ENCODE measurements at places on chromosomes 16 and 17.

GRCh38 chr16:17370731-17371285, 100.0 kb downstream of the XYLT1 start:
- DNase-seq = no peak

- DNase-seq = no peak
Measured at GRCh38 chr16:53937161-53937880, 233.4 kb downstream of the FTO start.

- DNase-seq = no peak
Measured at GRCh38 chr17:18324140-18325050, 9.3 kb downstream of the SMCR8 start.

DNA sequence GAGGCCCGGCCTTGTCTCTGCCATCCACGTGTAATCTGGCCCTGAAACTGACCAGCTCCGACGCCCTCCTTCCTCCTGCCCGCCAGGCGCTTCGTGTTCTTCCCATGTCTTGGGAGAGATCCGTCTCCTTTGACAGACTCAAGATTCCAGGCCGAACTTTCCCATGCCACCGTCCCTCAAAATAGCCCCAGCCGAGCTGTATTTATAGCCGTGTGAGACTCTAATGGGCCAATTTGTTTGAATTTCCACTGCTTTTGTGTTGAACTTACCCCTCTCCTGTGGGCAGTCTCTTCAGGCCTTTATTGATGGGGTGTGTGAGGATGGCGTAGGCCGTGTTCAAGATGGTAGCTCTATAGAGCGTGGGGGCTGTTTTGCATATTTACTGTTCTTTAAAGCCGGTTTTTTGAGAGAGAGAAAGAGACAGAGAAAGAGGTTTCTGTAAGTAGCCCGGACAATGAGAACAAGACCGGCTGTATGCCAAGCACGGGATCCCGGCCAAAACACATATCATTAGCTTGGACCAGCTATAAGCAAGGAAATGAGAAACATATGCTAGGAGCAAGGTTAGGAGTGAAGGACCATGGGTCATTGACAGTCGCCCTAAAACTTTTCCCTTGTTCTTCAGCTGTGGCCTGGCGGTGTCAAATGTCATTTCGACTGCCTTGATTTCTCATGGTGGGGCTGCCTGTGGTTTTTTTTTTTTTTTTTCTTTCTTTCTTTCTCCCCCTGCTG, 124.5 kb upstream of the ZFHX3 start:
- no peak for DNase-seq

GRCh38 chr17:80959330-80960036, 32.2 kb upstream of the CHMP6 start:
- no peak for DNase-seq

DNA sequence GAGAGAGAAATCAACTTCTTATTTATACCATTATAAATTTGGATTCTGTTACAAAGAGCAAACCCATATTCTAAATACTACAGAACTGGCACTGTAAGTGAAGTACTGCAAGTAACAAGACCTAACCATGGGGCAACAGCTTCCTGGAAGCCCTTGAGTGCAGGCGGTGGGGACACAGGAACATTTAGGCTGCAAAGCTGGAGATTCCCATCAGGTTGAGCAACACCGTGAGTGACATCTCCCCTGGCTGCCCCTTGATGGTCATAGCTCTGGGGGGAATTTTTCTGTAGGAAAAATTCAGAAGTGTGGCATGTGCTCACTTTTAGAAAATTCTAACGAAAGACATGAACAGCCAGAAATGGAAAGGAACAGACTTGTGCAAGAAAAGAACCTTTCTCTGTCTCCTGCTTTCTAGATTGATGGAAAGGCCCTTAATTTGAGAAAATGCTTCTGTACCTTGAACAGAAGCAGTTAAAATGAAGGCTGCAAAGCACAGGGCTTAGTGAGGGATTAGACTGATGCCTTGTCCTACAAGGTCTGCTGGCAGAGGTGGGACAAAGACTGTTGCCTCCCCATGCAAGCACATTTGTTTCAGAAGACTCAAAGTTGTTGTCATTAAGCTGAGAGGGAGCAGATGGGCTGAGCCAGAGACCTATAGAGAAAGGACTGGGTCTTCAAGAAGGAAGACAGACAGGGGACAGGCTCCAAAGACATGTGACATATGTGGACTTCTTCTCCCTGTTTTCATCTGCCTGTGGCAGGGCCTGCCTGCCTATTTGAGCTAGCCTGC, 380.8 kb downstream of the SLC39A11 start:
- DNase-seq = no peak

DNA sequence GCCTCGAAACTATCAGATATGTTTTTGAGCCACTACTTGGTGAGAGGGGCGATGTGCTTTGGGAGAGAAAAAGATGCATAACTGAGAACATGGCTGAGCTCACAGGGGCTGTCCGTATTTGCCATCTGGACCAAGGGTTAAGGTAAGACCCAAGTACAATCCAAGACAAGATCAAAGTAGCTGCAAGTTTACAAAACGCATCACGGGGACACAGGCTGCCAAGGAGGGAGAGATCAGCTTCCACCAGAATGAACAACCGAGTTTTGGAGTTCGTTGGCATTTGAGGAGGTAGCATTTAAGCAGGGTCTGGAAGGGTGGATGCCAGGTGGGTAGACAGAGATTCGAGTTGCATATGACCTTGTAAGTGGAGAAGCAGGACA, 2.2 kb downstream of the PITPNC1 start:
- DNase-seq = no peak

DNA sequence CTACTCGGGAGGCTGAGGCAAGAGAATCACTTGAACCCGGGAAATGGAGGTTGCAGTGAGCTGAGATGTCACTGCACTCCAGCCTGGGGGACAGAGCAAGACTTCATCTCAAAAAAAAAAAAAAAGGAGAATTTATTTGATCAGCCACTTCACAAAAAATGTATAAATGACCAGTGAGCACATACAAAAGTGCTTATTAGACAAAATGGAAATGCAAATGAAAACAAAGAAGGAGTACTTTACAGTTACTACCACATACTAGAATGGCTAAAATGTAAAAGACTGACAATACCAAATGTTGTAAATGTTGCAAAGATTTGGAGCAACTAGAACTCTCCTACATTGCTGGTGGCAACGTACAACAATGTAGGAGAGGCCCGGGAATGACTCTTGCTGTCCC, 241.8 kb upstream of the SOX9 start:
- no peak for DNase-seq

DNA sequence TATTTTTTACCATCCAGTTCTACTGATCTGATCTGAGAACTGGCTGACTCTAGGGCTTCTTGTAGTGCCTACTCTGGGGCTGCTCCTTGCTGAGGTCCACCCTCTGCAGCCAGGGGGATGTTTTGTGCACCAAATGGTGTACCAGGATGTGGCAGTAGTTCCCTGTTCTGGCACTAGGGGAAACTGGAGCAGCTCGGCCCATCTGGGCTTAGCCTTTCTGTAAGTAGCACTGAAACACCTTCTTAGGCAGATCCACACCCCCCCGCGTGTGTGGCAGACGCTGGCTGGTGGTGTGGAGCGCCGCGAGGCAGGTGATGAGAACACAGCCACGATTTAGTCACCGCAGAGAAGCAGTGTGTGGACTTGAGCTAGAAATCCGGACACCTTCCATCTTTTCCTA, 17.0 kb downstream of the DUSP14 start:
- DNase-seq = no peak

- DNase-seq = no peak
Measured at GRCh38 chr17:69061721-69062556, 1.2 kb upstream of the ABCA9 start.

GRCh38 chr17:39450051-39450450, 1.0 kb downstream of the MED1 start:
- DNase-seq = no peak

DNA sequence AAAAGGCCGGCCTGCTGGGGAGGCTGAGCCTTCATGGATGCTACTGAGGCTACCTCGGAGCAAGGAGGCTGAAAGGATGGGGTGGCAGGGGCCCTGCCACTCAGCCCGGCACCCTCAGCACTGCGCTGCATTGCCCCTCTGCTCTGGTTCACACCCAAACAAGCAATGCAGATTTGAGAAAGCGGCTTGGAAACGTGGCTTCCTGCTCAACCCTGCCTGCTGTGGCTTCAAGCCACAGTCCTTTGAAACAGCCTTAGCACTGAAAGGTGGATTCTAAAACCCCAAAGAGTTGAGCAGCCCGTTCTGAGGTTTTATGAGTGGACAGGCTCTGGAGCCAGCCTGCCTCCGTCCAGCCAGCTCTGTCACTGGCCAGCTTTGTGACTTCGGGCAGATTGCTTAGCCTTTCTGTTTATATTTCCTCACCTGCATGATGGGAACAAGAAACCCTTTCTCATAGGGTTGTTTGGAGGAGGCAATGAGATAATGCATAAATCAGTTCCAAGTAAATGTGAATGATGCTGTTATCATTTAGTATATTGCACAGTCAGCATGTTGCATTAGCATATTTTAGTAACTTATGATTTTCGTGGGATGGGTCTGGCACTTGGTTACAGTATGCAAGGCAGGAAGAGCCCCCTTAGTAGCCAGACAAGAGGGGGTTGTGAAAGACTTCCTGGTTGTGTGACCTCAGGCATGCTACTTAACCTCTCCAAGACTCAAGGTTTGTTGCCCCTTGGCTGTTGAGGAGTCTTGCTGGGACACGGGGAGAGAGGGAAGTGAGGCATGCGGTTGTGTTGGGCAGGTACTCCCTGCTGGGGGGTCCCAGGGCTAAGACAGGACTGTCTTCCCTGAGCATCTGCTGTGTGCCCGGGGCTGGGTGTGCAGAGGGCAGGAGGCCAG, 23.6 kb downstream of the CRISPLD2 start:
- DNase-seq = no peak

GRCh38 chr17:29883497-29883896, 46.5 kb downstream of the SSH2 start:
- DNase-seq = no peak

DNA sequence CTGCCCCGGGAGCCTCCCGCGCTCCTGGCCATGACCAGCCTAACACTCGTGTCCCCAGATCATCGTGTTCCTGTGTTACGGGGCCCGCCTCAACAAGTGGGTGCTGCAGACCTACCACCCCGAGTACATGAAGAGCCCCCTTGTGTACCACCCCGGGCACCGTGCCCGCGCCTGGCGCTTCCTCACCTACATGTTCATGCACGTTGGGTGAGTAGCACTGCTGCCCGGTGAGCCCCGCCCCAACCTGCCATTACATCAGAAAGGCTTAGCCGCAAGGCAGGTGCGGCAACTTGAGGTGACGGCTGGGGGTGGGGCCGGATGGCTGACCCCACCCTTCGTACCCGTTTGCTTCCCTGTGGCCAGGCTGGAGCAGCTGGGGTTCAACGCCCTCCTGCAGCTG, 1.4 kb downstream of the RHBDL1 start:
- DNase-seq = no peak

DNA sequence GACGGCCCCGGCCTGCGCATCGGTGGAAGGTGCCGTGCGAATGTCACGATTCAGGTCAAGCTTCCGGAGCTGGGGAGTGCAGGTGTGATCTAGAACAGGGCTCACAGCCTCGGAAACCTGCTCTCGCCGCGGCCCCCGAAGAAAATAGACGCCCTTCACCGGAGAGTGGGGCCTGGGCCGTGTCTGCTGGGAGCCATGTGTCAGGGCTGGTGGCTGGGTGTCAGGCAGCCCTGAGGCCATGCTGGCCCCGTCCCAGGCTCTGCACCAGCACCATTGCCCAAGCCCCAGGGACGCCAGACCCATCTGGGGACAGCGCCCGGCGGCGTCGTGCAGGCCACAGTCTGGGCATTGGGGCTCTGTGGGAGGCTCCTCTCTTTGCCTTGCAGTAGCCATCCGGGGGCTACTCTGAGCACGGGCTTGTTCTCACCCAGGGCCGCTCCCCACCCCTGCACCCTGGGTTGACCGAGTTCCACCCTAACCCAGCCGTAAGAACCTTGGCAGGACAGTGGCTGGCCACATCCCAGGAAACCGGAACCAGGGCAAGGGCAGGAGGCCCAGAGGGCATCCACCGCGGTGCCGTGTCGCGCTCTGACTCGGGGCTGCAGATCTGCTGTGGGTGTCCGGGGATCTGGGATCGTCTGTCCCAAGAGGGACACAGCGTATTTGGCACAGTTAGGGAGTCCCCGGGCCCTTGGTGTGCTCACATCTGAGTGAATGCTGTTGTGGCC, 5.3 kb upstream of the NUDT16L1 start:
- no peak for DNase-seq

GRCh38 chr16:17301593-17302135, 169.1 kb downstream of the XYLT1 start:
- no peak for DNase-seq

GRCh38 chr16:55592306-55592705, 25.8 kb downstream of the CAPNS2 start:
- DNase-seq = no peak

DNA sequence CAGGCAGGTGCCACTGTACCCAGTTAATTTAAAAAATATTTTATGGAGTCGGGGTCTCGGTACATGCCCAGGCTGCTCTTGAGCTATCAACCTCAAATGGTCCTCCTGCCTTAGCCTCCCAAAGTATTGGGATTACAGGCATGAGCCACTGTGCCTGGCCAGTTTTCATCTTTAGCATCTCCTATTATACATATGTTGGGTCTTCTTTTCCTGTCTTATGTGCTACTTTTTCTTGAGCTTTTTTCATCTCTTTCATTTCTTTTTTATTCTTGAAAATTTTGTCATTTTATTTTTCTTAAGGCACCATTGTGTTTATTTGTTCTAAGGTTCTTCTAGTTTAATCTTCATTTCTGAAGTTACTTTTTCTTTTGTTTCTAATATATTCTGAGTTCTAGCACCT, 20.7 kb downstream of the BANP start:
- DNase-seq = no peak

- DNase-seq = no peak
Measured at GRCh38 chr17:46020023-46020761, 21.1 kb downstream of the STH start.

- DNase-seq = no peak
Measured at GRCh38 chr16:89033796-89034572, 57.0 kb upstream of the CBFA2T3 start.

- no peak for DNase-seq
Measured at GRCh38 chr17:67157732-67158639, 87.0 kb downstream of the HELZ start.

DNA sequence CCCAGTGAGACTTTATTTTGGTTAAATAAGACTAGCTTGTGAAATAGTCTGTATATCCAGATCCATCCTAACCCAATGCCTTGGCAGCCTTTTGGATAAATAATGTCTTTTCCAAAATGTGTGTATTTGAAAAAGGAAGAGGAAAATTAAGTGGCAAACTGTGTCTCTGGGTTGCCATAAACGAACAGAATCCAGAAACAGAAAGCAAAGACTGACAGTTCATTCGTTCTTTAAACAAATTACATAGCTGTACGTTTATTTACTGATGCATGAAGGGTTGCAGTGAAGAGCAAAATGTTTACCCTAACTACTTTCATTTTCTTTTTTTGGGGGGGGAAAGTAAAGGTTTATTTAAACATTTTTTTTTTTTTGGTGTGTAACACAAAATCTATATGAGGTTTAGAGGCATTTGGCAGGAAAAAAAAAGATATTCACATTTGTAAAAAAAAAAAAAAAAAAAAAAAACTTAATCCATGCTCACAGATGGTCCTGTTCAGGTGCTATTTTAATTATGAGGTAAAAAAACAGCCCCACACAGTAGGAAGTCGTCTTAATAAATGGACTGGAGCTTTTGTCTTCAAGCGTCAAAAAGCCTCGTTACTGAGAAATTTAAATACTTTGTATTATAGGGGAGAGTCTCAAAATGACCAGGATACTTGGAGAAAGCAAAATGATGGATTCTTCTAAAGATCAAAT, 245.9 kb downstream of the FTO start:
- DNase-seq = no peak

GRCh38 chr17:30366536-30366935, 12.2 kb upstream of the CPD start:
- DNase-seq = no peak
